ENCODE measurements at places on chromosomes 2 and 18.

DNA sequence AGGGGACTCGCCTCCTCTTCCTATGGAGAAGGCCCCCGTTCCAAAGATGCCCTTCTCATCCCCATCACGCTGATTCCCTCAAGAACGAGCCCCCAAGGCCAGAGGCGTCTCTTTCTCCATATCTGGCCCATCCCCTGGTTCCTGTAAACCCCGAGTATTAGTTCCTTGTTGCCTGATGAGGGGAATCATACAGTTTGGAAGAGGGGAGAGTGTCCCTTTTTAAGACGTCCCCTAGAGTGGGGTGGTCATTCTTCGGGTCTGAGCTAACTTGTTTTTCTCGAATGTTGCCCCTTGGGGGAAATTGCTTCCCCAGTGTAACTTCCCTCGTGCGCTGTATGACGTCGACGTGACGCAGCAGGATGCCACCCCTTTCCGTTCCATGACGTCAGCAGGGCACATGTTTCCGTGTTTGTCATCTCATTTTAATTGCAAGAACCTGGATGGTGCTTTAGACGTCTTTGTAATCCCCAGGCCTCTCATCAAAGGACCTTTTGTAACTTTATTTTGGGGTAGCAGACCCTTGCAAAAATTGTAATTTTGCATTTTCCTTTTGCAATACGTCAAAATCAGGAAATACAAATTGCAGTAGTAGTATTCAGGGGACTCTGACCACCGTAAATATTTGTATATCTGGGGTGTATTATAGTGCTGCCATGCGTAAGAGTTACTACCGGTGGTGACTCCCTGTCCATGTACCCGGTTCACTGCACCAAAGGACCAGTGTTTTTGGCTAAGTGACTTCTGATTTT lies 569 bp downstream of the BABAM2 start:
- DNase-seq = peak; percentile 43

- DNase-seq = no peak
Measured at GRCh38 chr2:96102596-96103186, 13.7 kb downstream of the ADRA2B start.

DNA sequence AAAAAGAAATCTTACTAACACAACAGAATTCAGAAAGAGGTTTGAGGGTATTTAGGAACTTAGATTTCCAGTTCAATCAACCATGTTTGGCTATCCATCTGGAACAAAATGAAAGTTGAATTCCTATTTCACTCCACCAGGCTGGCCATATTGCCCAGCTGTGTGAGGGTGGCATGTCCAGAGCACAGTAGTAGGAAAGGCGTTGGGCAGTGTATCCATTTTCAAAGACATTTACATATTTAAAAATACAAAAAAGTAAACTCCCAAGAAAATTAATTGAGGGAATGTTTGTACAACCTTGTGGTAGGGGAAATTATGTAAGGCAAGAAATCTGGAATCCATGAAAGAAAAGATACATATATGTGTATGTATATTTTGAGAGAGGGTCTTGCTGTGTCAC lies 21.5 kb upstream of the MSH2 start:
- DNase-seq = no peak

- no peak for DNase-seq
Measured at GRCh38 chr2:88122141-88122884, 5.5 kb downstream of the FABP1 start.

- DNase-seq = no peak
Measured at GRCh38 chr2:86296947-86297346, 40.5 kb downstream of the REEP1 start.

DNA sequence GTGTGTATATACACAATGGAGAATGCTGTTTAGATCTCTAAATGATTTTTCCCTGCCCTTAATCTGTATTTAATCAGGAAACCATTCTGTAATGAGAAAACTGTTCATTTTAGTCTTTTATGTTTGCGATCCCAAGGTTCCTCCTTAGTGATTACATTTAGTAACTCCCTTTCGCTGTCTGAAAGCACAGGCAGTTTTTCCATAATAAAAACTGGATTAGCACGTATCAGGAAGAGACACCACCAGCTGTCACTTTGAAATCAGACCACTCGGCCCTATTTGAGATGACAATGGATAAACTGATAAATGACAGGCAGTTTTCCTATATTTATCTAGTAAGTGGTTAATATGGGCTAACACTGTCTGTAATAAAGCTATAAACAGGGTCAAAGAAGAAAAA lies 370.9 kb downstream of the NR4A2 start:
- DNase-seq = no peak

GRCh38 chr2:44599130-44599529 lies 237.4 kb downstream of the CAMKMT start:
- no peak for DNase-seq

- no peak for DNase-seq
Measured at GRCh38 chr2:230678451-230678850, 34.2 kb upstream of the CAB39 start.

DNA sequence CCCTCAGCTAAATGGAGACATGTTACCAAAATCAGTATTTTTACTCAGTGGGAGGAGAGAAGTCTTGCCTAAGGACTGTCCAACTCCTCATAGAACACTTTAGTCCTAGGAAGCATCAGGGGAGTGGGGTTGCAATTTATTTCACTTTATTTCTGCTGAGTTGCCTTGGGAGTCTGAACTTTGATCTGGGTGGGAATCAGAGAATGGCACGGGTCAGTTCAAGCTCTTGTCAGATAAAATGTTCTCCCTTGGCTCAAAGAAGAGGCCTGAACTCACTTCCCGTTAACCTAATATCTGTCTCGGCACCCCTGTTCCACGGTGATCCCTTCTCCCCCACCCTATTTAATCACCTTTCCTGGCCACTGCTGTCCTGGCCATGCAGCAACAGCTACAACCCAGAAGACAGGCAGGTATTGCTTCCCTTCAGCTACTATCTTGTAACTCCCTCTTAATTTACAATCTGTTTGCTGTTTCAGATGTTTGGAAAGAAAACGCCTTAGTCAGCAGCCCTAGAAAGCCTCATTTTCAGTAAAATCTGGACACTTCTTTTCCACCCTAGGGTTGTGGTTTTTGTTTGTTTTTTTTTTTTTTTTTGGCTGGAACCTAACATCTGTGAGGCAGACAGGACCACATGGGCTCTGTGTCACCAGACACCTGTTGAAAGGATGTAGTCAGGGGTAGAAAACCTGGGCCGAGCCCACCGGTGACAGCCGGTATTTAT lies 52.5 kb downstream of the SERTAD2 start:
- no peak for DNase-seq

- peak; percentile 18 for DNase-seq
Measured at GRCh38 chr2:101064868-101065549, 62.9 kb downstream of the RPL31 start.

DNA sequence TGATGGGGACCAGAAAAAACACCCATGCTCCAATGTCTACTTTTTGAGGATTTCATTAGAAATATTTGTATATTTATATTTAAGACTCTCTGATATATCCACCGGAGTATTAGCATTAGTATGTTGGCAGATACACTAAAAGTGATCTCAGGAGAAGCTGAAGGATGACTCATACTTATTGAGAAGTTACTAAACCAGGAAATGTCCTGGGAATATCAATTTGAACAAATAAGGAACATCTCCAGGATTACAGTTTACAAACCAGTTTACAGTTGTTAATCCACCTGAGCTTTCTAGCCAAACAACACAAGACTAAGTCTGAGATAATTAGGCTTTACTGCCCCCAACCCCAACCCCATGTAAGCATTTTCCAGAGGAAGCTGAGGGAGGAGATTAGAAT lies 16.1 kb upstream of the DPP4 start:
- DNase-seq = no peak

- DNase-seq = no peak
Measured at GRCh38 chr2:134320930-134321329, 67.1 kb downstream of the MGAT5 start.

GRCh38 chr2:103123516-103123915 lies 361.7 kb downstream of the TMEM182 start:
- no peak for DNase-seq

DNA sequence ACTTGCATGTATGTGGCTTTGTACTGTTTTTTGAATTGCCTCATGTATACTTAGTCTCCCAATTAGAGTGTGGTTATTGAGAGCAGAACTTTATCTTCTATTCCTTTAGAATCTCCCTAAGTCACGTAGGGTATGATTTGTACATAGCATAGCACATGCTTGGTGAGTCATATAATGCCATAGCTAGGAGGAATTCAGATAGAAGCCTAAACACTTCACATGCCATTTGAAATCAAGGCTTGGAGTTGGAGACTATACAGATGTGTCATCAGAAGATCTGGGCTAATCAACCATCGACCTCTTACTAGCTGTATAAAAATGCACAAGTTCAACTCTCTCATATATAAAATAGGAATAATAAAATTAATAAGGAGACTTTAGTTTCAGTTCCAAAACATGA lies 222.6 kb upstream of the ST6GAL2 start:
- DNase-seq = peak; percentile 34

GRCh38 chr2:238797537-238797936 lies 50.3 kb upstream of the TWIST2 start:
- no peak for DNase-seq

- no peak for DNase-seq
Measured at GRCh38 chr2:232584238-232584637, 33.7 kb downstream of the EIF4E2 start.

DNA sequence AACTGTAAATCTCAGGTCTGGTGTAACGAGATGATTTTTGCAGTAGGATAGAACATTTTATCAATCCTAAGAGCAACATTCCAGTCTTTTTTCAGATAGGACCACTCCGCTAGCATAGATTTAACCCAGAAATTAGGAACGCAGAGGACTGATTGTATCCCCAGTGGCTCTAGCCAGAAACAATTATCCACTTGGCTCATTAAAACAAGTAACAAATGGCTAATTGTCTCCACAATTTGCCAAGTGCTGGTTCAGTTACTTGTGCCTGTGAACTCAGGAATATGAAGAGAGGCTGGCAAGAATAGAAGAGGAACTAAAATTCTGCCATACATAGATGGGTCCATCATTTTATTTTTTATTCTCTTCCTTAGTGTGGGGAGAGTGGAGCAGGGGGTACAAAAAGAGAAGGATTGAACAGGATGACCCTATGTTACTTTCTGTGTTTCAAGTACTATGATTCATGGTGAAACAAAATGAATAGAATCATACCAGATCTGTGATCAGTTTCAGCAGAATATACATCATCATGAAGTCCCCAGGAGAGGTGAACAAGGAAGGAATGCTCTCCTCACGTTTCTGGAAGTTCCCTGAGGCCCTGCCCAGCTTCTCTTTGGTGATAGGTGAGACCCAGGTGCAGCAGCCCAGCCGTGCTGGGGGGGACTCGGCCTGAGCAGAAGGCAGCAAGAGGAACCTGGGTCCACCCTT lies 121.6 kb downstream of the ARL4C start:
- no peak for DNase-seq

GRCh38 chr2:143205106-143205764 lies 76.0 kb downstream of the ARHGAP15 start:
- no peak for DNase-seq

GRCh38 chr2:16485251-16485650 lies 180.4 kb downstream of the CYRIA start:
- DNase-seq = no peak

GRCh38 chr2:67694445-67694844 lies 297.3 kb downstream of the ETAA1 start:
- DNase-seq = no peak

- DNase-seq = no peak
Measured at GRCh38 chr18:23574611-23575308, 11.5 kb downstream of the NPC1 start.

DNA sequence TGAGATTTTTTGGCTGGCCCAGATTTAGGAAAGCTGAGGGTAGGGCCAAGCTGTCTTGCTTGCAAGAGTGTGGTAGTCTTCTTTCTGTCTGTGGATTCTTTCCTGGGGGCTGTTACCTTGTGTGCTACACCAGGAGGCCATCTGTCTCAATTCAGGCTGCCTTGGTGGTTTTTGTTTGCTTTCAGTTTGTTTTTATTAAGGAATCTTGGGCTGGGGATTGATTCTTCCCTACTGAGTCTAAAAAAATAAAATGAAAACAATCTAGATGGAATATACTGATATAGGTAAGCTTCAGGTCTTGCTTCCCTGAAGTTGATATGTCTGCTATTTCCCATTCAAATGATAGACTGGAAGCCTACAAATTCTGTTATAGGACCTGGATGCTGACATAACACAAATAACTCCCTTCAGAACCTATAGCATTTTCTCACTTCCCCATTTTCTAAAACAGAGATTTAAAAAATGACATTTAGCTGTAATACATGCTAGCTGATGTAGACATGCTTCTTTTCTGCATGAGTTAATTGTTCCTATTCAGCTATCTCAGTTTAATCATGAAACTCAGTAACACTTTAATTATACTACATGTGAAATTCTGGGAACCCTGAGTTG lies 5.3 kb downstream of the LHCGR start:
- DNase-seq = no peak

DNA sequence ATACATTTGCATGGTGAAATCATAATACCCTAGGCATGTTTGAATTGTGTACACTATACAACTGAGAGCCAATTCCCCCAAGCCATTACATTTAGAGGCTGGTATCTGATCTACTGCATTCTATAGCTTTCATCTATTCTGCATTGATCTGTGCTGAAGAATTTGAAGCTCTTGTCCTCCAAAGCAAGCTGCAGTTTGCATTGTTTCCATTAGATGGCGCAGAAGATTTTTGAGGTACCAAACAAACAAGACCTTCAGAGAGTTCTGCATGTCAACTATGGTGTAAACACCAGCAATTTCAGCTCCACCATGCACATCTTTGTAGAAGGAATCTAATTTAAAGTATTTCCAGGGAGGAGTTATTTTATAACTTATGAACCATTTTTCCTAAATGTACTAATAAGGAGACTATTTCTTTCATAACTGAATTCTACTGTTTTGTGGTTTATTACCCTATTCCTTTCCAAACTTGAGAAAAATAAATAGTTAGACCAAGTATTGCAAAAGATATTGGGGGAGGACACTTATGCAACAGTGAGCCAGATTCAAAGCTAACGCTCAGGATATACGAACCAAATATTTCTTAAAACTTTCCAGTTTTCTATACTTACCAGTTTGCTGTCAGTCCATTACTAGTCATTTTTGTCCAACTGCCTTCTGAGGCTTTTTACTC lies 761.8 kb upstream of the ACVR2A start:
- DNase-seq = peak; percentile 38

GRCh38 chr2:37387148-37387835 lies 42.9 kb downstream of the QPCT start:
- no peak for DNase-seq

DNA sequence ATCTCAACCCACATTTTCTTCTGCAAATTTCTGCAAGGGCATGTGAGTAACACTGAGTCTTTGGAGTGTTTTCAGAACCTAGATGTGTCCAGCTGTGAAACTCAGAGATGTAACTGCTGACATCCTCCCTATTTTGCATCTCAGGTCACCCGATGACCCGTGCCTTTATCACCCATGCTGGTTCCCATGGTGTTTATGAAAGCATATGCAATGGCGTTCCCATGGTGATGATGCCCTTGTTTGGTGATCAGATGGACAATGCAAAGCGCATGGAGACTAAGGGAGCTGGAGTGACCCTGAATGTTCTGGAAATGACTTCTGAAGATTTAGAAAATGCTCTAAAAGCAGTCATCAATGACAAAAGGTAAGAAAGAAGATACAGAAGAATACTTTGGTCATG lies 8.0 kb downstream of the UGT1A1 start:
- DNase-seq = no peak

GRCh38 chr2:79181617-79182016 lies 22.1 kb upstream of the REG3A start:
- DNase-seq = no peak

Data from HS-5 (cell line).